ENCODE measurements at places on chromosomes 6 and 20.

DNA sequence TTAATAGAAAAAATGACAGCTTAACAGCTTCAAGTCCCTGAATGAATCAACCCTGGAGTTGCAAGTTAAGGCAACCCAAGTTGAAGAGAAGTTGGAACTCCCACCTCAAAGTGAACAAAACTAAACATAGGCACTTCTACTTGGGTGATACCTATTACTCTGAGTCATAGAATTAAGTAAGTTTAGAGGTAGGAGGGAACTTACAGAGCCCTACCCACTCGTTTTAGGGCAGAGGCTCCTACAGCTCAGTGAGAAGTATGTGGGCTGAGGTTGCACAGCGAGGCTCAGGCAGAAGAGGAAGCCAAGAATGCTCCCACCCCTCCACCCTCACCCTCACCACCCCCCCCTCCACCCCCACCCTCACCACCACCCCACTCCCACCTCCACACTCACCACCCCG, 42.2 kb downstream of the NFATC2 start:
- peak; percentile 51 for DNase-seq

GRCh38 chr6:1713016-1713600, 103.4 kb downstream of the FOXC1 start:
- no peak for DNase-seq

GRCh38 chr6:132937466-132937906, 123.1 kb downstream of the RPS12 start:
- no peak for DNase-seq

- peak; percentile 65 for DNase-seq
Measured at GRCh38 chr6:31769684-31770371, 7.3 kb downstream of the VWA7 start.

GRCh38 chr20:63542696-63543095, 4.9 kb downstream of the SRMS start:
- DNase-seq: no peak

- no peak for DNase-seq
Measured at GRCh38 chr6:107185391-107185970, 70.2 kb upstream of the BEND3 start.

Data from stimulated activated CD8-positive, alpha-beta memory T cell treated with anti-CD3 and anti-CD28 coated beads, Interleukin-4, amount 100 ng/mL, for 4 hours (primary cell).